CD4-positive, alpha-beta T cell treated with Interleukin-6 at 100 ng/mL for 8 hours (primary cell): ENCODE measurements at places on chromosomes 13 and 19.
A peak's percentile ranks its signal among the peaks of the same experiment; 100 is the strongest.

GRCh38 chr13:26558074-26558805 is 757 bp downstream of the WASF3 start:
- DNase-seq: no peak

DNA sequence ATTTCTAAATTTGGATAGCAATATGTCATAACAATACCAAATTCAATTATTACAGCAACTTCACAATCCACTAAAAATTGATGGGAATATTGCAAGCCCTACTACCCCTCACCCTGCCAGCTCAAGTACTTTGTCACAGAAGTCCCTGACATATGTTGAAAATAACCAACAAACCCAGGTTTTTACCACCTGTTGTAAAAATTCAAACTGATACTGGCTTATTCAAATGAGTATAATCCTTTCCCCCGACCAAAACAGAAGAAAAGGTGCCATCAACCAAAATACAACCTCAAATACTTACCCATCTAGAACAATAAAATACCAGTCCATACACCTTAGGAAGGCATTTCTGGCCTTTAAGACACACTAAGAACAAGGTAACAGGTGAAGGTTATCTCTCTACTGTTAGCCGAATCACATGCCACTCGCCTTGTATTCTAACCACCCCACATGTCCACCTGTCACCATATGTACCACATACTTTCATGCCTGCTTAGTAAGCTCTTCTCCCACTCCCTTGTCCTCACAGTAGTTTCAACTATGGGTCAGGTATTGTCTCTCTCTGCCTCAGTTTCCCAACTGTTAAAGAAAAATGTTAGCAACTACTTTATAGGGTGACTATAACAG is 53.1 kb downstream of the USP12 start:
- DNase-seq: no peak

DNA sequence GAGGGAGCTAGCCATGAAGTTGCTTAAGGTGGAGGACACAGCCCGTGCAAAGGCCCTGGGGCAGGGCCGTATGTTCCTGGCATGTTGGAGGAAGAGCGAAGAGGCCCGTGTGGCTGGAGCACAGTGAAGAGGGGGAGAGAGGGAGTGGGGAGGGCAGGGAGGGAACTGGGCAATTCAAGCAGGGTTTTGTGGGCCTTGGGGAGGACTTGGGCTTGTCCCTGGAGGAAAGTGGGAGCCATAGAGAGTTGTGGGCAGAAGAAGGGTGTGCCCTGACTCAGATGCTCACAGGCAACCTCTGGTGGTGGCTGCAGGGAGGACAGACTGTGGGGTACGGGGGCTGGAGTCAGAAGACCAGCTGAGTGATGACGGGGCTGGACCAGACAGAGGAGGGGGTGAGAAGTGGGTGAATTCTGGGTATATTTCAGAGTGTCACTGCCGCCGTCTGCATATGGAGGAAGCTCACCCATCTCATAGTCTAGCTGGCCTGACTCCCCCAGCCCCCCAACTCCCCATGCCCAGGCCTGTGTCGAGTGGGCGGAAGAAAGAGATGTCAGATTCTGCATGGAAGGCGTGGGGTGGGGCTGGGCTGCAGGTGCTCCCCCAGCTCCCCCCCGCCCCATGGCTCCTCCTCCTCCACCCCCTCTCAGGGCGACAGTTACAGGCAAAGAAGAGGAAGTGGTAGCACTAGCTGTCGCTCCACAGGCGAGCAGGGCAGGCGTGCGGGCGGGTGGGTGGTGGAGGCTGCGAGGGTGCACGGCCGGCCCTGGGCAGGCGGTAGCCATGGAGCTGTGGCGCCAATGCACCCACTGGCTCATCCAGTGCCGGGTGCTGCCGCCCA is at the start of gene VAV1:
VAV1 (plus strand) TSS at position 681 of the 838 bp plus-strand sequence; CDS start at position 781, 100 bp downstream.
- peak; percentile 89 for DNase-seq

GRCh38 chr13:66443926-66444325 is 786.2 kb downstream of the PCDH9 start:
- DNase-seq: no peak

DNA sequence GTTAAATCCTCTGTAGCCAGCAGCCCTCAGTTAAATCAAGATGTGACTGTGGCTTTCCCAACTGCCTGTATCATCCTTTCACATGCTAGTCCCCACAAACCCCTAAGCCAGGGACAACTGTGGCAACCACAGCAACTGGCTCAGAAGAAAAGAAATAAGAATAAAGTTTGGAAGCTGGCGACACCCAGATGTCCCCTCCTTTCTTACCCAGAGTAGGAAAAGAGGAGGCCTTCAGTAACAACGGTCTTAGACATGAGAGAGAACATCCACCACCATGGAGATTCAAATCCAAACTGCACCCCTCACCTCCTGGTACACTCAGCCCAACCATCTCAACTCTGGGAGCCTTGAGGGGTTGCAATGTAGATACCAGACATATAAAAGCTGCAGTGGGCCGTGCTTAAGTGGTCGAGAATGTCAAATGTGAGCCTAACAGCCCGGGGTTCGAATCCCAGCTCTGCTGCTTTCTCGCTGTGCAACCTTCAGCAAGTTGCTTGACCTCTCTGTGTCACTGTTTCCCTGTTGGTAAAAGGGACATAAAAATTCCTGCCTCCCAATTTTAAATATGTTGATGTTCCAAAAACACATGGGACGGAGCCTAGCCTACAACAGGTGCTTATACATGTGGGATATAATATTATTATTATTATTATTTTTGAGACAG is 23.8 kb downstream of the ZNRF4 start:
- no peak for DNase-seq

- no peak for DNase-seq
These were observed 38.6 kb upstream of the TSHZ3 start for GRCh38 chr19:31387717-31388301.

- peak; percentile 19 for DNase-seq
These were observed 43.2 kb downstream of the ZNF571 start for GRCh38 chr19:37551129-37551993.

DNA sequence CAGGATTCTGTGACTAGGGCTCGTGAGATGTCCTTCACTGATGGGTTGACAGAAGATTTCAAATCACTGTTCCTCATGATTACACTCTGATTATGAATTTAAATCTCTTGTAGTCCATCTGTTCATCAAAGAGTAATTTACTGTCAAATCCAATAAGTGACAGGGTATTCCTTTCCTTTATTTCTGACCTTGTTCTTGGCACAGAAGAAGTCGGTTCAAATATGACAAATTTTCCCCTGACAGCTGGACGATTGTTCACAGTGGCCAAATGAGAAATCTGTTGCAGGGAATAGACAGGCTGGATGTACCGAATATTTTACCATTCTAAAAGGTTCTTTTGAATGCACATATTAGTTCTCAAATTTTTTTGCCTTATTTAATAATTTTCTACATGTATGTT is 767.3 kb upstream of the GPC6 start:
- DNase-seq: no peak

- no peak for DNase-seq
These were observed 106.3 kb upstream of the SERTM1 start for GRCh38 chr13:36567485-36567884.

DNA sequence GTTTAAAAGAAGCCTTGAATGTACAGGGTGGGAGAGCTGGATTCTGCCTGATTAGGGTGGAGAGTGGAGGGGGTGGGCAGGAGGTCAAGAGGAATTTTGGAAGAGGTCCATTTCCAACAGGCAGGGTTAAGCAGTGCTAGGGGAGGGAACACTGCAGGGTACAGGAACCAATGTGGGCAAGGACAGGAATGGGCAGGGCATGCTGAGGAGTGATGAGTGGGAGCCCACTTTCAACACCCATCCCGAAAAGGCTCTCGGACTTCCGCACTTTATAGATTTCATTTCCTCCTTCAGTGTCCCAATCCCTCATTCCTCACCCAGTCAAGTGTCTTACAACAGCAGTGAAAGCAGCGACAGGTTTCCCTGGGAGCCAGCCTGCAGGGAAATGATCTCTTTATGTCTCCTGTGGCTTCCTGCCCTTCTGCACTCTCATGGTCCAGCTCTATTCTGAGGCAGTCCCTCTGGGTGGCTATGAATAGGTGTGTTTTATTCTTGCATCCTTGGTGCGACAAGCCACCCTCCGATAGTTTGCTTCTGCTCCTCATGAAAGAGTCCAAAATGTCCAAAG is 50.5 kb upstream of the ZNF507 start:
- no peak for DNase-seq

DNA sequence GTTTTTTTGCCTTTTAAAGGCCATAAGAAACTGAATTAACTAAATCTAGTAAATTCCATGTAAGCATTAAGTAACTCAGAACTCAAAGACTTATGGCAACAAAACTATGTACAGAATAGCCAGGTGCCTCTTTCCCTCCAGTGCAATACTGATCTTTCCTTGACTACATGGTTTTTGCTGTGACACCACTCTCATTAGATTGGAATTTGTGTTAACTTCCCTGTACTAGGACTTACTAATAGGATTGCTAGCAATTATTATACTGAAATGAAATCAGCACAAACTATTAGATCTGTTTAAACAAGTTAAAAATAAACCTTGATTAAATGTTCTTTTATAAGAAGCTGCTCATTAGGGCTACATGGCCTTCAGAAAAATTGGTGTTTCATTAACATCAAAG is 96.3 kb downstream of the DACH1 start:
- no peak for DNase-seq

- no peak for DNase-seq
These were observed 63.1 kb upstream of the FRY start for GRCh38 chr13:31968473-31968872.

GRCh38 chr19:19410553-19411550 is 5.4 kb downstream of the GATAD2A start:
- no peak for DNase-seq

GRCh38 chr13:44618326-44618725 is 42.2 kb upstream of the TSC22D1 start:
- DNase-seq: no peak

DNA sequence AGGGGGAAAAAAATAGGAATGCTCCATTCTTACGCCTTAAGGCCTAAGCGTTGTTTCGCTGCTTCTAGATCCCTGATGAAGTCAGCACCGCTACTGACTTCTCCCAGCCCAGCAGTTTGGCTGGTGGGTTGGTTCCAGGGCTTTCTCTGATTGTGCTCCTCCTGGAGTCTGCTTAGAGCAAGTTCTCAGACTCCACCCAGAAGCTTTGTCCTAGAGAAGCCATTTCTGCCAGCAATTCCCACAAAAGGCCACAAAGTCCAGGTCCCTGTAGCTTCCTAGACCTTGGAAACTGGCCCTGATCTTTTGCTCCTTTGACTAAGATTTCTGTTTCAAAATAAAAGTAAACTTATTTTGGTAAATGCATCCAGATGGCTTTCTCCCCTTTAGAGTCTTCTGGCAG is 65.4 kb downstream of the KCTD12 start:
- DNase-seq: no peak

DNA sequence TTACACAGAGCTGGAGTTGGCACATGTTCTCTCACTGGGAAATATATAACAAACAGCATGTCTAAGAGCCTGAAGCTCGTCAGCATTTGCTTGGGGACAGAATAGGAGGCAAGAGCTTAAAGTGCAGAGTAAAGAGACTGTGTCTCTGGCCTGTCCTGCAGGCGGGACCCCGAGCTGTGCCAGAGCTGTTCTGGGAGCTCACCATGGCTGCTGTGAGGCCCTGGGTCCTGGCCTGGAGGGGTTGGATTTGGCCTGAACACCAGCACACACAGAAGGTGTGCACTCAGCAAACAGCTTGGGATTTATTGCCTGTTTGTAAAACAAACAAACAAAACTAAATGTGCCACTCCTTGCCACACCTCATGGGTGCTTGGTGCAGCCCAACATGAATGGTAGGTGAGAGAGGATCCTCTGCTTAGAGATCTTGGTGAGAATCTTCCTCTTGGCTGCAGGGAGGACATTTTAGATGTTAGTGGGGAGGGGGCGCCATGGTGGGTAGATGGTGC is 60.9 kb downstream of the ERICH6B start:
- DNase-seq: no peak

DNA sequence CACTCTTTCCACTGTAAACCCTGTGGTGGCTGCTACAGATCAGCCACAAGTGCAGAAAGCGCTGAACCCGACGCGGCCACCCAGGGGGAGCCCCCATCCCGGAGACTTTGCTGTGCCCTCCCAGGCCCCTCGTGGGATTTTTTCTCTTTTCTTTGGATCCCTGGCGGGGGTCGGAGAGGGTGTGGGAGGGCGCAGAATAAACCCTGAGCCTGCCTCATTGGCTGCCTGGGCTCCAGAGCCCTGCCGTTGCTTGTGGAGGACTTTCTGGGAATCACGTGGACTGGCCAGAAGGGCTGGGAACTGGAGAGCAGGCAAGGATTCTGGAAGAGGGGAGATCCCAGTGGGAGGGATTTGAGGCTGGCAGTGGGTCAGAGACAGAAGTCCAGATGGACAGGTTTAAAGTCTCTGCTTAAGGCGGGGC is 24.9 kb downstream of the GADD45B start:
- DNase-seq: no peak

DNA sequence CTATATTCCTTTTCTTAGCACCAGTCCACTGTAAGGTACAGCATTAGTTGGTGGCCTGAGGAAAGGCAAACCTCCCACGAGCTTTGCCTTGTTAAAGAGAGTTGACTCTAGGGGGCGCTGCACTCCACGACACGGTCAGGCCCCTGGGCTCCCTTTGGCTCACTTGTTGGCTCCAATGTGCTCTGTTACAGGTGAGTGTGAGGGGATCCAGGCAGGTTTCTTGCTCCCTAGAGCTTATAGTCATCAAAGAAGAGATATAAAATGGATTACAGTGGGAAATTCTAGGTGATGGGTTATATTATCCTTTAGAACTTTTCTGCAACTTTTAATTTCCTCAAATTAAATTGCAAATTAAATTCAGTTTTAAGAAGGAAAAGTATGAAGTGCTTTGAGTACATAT is 3.7 kb downstream of the WDR87 start:
- peak; percentile 80 for DNase-seq
